ENCODE measurements at places on chromosomes 3 and 15.

DNA sequence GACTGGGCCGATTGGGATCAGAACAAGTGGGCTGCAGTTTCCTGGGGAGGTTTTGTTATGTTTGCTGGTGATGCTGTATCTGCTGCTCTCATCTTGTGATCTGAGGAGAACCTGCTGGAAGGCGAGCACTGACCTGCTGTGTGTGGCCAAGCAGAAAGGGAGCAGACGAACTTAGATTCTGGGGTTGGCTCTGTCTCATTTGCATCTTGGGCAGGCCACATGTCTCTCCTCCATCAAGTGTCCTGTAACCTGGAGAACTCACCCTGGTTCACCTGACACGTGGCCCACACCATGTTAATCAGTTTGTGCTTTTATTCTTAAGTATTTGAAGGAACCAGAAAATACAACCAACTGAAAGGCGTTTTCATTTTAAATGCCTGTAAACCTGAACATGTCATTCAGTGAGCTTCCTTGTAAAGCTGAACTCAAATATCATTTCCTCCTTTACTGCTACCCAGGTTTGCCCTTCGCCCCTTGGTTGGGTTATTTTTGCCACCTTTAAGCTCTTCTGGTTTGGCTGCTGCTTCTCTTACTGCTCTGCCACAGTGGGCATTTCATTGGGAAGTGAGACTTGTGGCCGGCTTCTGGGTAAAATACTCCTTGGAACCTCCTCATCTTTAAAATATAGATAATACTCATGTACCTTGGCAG, 33.5 kb upstream of the TRAK1 start:
- no peak for DNase-seq

DNA sequence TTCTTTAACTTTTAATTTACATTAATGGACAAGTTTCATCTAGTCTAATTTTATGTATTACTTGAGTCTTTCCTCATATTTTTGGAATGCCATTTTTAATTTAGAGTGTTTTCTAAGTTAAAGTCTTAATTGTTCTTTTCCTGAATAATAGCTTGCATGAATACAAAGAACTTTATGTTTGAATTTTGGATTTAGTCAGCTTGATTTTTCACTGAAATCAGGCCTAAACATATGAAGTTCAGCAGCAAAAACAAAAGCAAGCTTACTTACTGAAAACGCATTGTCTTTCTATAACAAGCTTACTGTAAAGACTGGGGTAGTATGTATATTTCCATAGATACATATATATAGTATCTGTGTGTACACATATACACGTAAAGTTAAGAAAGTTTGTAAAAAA, 126.0 kb downstream of the ZBTB20 start:
- DNase-seq: no peak

- no peak for DNase-seq
Measured at GRCh38 chr3:193498215-193498614, 56.5 kb downstream of the ATP13A4 start.

DNA sequence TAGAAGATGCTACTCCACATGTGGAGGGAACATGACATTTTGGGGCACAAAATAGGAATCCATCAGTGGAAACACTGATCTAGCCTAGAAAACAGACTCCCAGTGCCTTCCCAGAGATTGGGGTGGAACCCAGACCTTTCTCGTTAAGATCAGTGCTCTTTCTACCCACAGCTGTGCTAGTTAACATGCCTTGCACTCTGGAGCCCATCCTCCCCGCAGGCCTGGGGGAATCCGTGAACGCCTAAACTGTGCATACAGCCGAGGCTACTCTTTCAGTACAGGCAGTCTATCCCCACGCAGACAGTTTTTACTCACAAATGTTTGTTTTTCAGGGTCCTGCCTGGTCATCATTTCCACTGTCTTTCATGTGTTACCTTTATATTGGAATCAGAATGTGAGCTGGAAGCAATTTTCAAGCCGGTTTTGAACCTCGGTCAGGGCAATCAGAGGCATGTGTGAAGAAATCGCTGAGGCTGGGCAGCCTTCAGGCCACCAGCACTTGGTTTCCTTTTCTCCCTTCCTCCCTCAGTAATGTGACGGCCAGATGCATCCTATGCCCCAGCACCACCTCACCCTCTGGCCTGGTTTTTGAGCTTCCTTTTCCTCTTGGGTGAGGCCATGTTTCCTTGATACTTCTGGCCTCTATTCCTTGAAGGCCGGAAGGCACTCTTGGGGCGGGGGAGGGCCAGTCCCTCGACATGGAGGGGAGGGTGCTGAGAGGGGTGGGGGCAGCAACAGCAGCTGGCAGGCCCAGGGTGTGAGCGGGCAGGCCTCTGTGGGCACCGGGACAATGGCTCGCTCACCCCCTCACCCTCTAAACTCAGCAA, 123.6 kb upstream of the GALNT15 start:
- DNase-seq: no peak

- DNase-seq: no peak
Measured at GRCh38 chr3:175287361-175287963, 428.3 kb downstream of the NAALADL2 start.

DNA sequence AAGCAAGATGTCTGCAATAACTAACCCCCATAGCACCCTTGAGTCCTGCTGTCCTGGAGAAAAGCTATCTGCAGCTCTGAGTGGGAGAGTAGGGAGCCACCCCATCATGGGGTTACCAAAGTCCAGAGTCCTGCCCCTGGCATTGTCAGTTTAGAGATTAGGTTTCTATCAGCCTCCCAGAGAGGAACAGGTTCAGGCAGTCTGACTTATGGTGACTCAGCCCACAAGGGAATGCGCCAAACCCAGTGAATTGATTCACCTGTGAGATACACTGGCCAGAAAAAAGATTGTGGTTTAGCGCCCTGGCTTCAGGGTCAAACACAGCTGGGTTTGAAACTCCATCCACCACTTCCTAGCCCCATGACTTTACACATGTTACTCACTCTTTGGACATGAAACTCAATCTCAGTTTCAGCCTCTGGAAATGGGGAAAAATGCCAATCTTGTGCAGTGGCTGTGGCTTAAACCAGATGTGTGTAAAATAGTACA, 263.6 kb upstream of the HES1 start:
- no peak for DNase-seq

GRCh38 chr3:40242216-40242615, 67.3 kb upstream of the EIF1B start:
- DNase-seq: no peak

GRCh38 chr15:78048628-78048920, 28.9 kb downstream of the TBC1D2B start:
- no peak for DNase-seq

- no peak for DNase-seq
Measured at GRCh38 chr3:143608966-143609365, 239.3 kb downstream of the SLC9A9 start.

GRCh38 chr15:79129235-79129634, 38.7 kb upstream of the RASGRF1 start:
- DNase-seq: no peak

DNA sequence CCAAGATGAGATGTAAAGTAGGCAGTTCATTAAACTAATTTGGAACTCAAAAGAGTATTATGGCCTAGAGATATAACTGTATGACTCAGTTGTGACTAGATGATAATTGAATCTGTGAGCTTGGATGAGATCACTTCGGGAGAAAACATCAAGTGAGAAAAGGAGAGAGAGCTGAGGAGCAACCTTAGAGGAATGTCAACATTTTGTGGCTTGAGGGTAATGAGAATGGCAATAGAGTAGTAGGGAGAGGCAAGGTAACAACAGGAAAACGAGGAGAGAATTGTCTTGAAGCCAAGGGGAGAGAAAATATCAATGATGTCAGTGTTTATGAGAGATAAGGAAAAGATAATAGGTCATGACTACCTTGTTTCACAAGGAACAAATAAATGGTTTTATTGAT, 580.2 kb downstream of the NLGN1 start:
- no peak for DNase-seq

DNA sequence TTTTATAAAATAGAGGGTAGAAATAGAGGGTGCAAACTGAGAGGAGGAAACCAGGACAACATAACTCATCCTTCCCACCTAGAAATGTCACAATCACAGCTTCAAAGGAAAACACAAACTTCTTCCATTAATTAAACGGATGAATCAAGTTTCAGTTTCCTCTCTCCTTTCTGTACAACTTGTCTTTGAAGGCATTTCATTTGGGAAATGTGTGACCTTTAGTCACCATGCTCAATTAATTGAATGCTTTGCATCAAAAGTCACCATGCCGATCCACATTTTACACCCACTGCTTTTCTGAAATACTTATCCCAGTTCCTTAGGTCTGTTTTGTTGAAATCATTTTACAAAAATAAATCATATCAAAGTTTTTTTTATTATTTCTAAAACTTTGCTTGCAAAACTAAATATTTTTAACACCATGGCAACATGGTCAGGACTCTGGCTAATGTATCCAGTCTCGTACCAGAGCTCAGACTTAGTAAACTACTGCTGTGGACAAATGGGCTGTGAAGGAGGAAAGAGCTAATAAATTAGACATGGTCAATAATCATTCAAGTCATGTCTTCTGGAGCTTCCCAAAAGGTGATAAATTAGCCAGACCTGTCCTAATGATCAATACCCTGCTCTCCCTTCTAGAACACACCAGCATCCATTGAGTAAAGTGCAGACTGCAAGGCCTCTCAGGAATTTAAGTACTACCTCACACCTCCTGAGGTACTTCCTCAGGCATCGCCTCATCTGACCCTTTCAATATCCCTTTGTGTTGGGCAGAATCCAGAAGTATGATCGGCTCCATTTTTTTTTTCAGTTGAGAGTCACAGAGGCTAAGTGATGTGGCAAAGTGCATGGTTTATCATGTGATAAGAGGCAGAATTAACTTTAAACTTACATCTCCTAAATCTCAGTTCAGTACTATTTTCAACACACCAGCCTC, 161.3 kb downstream of the GREM1 start:
- DNase-seq: no peak

- no peak for DNase-seq
Measured at GRCh38 chr3:133362539-133362938, 37.3 kb upstream of the BFSP2 start.

DNA sequence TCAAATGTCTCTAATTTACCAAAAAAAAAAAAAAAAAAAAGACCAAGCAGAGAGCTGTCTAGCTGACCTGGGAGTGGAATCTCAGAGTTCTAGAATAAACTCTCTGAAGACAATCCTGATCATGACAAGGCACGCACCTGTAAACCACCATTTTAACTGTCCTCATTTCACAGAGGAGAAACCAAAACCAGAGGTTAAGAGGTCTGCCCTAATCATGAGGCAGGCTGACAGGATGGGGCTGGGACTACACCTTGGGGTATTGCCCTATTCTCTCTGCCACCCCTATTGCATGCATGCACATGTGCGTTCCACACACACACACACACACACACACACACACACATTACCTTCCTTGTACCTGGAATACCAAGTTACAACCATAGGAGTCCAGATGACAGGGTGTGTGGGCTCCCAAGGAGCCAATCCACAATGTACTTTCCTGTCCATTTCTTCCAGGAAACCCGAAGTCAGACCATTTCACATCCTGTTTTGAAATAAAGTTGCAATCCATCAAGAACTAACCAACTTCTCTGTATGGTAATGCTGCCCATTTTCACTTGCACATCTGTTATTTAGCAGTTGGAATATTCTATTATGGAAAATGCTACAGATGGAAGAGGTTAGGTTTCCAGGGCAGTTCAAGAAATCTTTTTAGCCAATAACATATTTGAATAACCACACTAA, 34.6 kb downstream of the HSPBAP1 start:
- DNase-seq: no peak

- no peak for DNase-seq
Measured at GRCh38 chr3:141426404-141427034, 58.2 kb downstream of the ZBTB38 start.

GRCh38 chr3:72031581-72031980, 246.6 kb upstream of the PROK2 start:
- DNase-seq: no peak

DNA sequence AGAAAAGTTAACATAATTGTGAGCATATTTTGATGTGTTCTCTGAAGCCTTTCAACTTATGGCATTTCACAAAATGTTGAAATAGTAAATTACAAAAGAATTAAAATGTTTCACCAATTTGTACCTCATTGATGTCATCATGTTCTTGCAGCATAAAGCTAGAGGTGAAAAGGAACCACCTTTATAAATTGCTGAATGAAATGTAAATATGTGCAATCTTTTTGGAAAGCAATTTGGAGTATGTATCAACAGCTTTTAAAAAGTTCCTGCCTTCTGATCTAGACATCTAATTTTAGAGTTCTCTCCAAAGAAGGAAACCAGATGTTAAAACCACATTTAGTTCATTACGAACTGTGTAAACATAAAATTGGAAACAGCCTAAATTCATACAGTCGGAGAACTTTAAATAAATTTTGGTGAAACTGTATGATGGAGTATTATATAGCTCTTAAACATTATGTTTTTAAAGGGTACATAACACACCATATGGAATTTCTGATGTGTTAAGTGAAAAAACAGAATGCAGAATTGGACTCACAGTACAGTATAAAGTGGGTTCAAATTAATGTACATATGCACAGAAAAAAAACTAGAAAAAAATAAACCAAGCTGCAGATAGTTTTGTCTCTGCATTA, 311.2 kb upstream of the NAALADL2 start:
- DNase-seq: no peak

DNA sequence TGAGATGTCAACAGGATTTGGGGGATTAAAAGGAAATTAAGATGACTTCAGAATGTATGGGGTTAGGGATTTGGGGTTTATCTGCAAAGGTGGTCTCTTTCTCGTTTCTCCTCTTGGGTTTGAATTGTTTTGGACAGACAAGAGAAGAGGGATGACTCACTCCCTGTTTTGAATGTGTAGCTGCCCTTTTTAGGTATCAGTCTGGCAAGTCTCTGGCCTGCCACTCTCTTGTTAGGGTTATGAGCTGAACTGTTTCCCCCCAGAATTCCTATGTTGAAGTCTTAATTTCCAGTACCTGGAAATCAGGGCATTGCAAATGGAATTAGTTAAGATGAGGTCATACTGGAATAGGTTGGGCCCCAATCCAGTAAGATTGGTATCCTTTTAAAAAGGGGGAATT, 291.7 kb downstream of the MEX3B start:
- no peak for DNase-seq

- no peak for DNase-seq
Measured at GRCh38 chr3:125213946-125214542, 1.5 kb upstream of the SLC12A8 start.

DNA sequence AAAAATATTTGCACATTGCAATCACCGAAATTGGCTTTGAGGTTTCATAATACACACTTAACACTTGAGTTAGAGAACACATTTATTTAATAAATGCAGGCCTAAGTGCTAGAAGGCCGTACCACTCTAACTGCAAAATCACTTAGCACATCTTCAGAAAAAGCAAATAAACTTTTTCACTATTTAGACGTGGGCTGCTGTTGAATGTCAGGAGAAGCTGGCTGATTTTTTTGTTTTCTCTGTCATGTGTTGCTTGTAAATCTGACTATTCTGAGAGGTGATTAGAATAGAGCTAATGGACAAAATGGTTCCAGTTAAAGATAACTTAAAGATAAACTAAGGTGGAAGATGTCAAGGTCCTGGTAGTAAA, 265.1 kb downstream of the FOXP1 start:
- DNase-seq: no peak

DNA sequence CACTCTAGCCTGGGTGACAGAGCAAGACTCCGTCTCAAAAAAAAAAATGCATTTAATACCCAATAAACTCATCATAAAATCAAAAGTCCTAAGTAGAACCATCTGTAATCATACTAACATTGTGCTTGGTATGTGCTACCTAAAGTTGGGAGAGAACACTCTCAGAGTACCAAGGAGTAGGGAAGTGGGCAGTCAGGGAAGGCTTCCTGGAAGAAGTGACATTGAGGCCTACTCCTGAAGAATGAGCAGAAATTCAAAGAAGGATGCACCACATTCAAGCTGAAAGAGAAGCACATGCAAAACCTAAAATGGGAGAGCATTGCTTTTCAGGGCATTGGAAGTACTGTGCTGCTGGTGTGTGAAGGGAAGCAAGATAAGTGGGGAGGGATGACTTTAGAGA, 54.1 kb downstream of the TLE3 start:
- no peak for DNase-seq

GRCh38 chr15:57217778-57218598, 158.3 kb upstream of the CGNL1 start:
- no peak for DNase-seq
